ENCODE measurements at places on chromosomes 4 and X.

- DNase-seq = no peak
Measured at GRCh38 chrX:67563469-67564448, 19.9 kb downstream of the AR start.

DNA sequence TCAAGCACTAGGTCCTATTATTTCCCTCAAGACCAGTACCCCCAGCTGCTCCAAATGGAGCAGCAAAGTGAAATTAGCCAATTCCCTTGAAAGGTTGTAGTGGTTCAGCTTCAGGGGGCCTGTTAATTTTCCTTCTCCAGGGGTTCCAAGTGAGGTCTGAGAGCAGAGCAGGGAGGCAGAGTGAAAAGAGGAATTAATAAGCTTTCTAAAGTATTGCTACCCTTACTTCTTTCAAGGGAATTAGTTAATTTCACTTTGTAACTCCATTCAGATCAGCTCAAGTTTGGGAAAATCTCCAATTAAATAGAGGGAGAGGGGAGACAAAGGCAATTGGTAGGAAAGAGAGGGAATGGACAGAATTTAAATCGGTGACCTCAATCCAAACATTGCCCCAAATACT is 78.7 kb upstream of the SLC7A11 start:
- no peak for DNase-seq

- DNase-seq = no peak
Measured at GRCh38 chr4:146311238-146311970, 97.1 kb downstream of the REELD1 start.

DNA sequence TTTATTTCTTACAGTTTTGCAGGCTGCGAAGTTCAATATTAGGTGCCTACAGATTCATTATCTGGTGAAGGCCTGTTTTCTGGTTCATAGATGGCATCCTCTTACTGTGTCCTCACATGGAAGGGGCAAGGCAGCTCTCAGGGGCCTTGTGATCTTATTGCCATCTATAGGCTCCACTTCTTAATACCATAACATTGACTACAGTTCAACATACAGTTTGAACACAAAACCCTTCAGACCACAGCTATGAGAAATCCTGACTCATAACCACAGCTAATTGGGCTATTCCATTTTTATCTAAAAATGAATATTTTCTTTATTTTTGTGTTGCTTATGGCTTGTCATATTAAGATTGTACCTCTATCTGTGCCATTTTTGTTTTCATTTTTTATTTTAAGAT is 72.3 kb downstream of the STAG2 start:
- DNase-seq = no peak

DNA sequence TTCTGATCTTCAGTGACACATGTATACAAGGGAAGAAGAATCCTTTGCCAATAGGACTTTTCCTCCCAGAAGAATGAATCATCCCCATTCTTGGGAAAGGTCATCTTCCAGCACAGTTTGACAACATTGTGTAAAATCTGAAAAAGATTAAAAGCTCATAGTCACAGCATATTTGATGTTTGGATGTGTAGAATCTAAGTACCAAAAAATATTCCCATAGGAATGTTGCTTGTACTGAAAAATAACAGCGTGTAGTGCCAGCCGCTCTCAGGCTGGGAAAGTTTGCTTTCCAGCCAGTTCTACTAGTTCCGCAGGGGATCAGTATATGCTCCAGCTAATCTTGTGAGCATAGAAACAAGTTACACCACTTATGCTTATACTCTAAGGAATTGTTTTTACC is 74.7 kb upstream of the IL13RA1 start:
- no peak for DNase-seq

DNA sequence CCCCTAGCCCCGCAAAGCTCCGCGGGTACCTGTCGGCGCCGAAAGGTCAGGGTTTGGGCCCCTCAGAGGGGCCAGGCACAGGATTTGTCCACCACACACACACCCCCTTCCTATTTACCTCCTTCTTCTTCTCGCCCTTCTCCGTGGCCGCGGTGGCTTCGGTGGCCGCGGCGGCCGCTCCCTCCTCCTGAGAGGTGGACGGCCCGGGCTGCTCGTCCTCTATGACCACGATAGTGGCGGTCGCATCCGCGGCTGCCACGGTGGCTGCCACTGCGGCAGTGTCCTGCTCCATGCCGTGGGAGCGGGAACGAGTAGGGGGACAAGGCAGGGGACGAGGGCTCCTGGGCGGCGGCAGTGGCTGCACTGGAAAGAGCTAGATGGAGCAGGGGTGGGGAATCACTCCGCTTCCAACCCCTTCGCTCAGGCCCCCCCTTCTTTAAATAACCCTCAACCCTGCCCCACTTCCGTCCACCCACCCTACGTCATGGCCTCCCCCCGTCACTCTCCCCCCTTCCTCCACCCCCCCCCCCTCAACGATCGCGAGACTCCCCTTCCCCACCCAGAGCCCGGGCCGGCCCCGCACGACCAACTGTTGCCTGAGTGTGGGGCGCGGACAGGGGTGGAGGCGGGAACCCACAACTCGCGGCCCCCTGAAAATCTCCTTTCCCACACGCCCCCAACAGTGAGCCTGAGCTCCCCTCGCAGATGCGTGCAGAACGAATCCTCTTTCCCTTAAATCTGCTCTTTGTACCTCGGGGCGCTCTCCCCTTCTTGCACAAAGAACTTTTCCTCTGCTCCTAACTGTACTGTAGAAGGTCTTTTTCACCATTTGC is at the start of gene SMARCA1:
Gene SMARCA1 (minus strand): TSS at position 412 of the 833 bp plus-strand sequence. CDS start 120 bp downstream, at position 292.
- no peak for DNase-seq

- no peak for DNase-seq
Measured at GRCh38 chr4:166602068-166602467, 632.2 kb downstream of the SPOCK3 start.

- DNase-seq = no peak
Measured at GRCh38 chr4:171954650-171955049, 141.4 kb downstream of the GALNTL6 start.

GRCh38 chr4:152946446-152946845 is 10.3 kb downstream of the FHDC1 start:
- DNase-seq = no peak
